ENCODE measurements at places on chromosomes 16 and 17.
A peak's percentile ranks its signal among the peaks of the same experiment; 100 is the strongest.

DNA sequence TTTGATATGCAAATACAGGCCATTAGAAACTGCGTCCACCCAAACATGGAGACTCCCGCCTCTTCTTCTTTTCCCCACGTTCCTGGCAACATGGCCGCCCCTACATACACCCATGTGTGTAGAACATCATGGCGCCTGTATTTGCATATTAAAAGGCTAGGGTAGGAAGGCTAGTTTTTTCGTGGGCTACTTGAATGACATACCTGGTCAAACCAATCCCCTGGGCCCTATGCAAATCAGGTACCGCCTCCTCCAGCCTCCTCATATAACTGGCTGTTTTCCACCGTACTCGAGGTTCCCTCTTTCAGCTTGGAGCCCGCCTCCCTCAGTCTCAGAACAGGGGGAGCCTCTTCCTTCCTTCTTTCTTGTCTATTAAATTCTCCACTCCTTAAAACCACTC lies 840 bp upstream of the CD300LB start:
- DNase-seq, result no peak

- DNase-seq, result no peak
Measured at GRCh38 chr17:31476525-31477416, 85.3 kb downstream of the RAB11FIP4 start.

GRCh38 chr16:70416748-70417616 lies 21.9 kb downstream of the ST3GAL2 start:
- no peak for DNase-seq

- DNase-seq, result no peak
Measured at GRCh38 chr16:65697065-65697464, 575.2 kb upstream of the CDH11 start.

DNA sequence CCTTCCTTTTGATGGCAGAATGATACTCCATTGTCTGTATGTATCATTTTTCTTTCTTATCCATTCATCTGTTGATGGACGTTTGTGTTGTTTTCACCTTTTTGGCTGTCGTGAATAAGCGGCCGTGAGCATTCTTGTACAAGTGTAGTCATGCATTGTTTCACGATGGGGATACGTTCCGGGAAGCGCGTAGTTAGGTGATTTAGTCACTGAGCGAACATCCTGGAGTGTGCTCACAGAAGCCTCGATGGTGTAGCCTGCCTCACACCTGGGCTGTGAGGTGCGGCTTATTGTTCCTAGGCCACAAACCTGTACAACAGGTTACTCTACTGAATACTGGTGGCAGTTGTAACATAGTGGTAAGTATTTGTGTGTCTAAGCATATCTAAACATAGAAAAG lies 136.5 kb downstream of the CMIP start:
- no peak for DNase-seq

GRCh38 chr16:15854906-15855703 lies 1.7 kb downstream of the MYH11 start:
- DNase-seq, result no peak

DNA sequence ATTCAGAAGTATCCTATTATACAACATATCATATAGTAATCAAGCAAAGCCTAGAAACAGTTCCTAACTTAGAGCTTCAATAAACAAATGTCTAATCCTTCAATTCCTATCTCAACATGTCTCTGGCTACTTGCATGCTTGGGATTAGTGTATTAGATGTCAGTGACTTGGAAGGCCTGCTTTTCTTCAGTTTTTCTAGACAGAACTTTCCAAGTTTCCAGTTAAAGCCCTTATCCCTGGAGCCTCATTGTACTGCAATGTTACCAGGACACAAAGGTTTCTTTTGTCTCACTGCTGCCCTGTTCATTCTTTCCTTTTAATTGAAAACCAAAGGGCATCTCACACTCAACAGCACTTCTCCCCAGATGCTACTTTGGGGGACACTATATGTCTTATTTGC lies 16.5 kb downstream of the PSME3IP1 start:
- DNase-seq, result no peak

DNA sequence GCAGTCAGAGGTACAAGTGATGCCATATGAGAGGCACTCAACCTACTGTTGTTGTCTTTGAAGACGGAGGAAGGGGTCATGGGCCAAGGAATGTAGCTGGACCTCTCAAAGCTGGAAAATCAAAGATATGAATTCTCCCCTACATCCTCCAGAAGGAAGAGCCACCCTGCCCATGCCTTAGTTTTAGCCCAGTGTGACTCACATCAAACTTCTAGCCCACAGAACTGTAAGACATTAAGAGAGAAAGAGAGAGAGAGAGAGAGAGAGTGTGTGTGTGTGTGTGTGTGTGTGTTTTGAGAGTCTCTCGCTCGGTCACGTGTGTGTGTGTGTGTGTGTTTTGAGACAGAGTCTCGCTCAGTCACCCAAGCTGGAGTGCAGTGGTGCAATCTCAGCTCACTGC lies 87.1 kb downstream of the STX8 start:
- no peak for DNase-seq

DNA sequence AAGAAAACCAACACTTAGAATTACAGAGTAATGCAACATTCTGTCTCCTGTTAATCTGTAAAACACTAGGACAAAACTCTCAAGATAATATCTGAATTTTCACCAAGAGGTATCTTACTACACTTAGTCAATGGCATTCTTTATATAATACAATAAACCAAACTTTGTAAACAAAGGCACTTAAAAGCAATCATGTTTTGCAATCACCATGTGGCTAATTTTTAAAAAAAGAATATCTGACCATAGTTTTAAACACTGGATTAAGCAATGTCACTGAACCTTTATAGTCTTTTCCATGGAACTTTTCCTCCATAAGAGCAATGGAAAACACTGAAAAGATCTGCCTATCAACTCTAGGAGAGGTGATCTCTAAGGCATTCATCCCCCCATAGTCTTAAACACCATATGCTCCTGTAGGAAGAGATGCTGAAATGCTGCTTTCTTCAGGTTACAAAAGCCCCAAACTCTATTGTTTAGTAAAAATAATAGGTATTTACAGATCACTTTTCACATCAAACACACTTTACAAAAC lies 144.2 kb upstream of the CORO6 start:
- DNase-seq, result no peak

DNA sequence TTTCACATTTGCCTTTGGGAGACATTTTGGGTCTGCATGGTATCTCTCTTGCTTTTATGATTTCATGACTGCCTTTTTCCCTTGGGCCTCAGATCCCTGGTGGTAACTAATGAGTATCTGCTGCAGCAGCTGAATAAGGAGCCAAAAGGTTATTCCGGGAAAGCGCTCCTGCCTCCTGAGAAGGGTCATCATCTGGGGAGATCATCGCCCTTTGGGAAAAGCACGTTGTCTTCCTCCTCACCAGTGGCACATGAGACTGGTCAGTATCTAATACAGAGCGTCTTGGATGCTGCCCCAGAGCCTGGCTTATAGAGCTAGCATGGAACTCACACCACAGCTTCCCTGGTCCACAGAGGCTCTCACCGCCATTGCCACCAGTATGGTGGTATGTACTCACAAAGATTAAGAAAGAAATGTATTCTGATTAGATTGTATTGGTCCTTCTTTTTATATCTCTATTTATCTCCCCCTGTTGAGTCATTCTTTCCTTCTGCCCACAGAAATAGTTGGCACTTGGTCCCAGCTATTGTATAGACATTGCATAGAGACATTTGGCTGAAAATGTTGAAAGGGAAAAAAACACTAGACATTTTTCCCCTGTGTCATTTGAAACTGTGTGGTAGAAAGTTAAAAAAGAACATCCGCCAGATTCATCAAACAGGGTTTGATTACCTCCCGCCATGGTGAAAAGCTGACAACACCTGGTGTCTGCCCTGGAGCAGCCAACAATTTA lies 8.4 kb downstream of the TPPP3 start:
- no peak for DNase-seq

DNA sequence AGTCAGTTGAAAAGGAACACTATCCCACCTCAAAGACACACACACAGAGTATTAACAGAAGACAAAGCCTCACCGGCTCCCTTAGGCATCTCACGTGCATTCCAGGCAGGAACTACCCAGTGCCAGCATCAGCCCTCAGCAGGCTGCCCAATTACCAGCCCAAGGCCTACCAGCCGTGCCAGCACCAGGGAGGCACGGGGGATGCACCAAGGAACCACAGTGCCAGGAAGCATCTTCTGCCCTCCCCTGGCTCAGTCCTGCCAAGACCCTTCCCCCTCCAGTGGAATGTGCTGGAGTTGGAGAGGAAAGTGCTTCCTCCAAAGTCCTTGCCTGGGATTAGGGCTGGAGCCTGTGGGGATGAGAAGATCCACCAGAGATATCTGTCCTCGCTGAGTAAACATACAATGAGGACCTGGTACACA lies 11.0 kb upstream of the KRT19 start:
- DNase-seq, result no peak

DNA sequence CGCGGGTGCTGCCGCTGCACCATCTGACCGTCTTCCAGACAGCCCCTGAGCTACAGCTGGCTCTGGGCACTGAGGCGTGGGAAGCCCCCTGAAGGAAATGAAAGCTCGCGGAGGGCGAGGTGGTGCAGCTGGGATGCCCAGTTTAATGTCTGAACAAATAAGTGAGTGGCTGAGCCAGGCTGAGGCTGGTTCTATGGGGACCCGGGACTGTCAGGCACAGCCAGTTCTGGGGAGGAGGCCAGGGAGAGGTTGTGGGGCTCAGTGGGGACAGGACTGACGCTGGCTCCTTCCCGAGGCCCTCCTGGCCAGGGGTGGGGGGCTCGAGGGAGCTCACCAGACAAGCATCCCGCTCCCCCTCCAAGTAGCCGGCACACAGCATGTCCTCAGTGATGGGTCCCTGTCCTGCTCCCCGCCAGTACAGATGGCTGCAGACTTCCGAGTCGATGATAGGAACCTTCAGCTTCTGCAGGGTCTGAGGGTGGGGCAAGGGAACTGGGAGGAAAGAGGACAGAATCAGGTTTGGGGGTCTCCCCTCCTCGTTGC lies 4.4 kb downstream of the PRSS22 start:
- DNase-seq, result no peak

DNA sequence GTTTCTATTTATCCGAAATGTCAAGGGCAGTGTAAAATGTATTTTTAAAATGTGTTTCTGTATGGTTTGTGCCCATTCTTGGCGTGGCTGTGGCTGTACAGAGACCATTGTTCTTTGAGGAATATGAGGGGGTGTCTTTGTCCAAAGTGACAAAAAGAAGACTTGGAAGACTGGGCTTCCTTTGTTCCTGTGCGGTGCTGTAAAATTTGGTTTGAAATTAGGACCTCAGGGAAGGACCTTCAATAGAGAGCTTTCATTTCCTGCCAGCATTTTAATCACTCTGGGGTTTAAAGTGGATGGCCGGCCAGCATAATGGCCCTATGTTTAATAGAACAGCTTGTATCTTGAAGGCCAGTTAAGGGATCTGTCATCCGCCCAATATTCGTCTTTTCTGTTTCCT lies 190.1 kb upstream of the TBX2 start:
- no peak for DNase-seq

DNA sequence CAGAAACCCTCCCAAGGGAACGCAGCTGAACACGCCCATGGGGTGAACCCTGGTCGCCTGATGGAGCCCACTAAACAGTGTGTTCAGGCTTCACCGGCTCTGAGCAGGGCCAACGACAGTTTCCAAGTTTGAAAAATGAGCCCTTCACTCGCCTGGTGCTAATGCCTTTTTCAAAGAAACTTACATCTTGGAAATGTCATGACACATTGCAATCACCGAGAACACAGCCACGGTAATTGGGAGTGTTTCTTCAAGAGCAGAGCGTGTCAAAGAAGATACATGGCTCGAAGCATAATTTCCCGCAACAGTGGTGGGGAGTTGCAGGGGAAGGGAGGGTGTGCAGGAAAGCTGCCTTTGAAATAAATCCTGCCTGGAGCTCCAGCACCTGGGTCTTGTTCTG lies 463.2 kb downstream of the TMEM114 start:
- no peak for DNase-seq

- no peak for DNase-seq
Measured at GRCh38 chr16:2152695-2153506, 2.7 kb upstream of the TRAF7 start.

GRCh38 chr17:32713081-32713480 lies 163.8 kb downstream of the MYO1D start:
- DNase-seq, result no peak

DNA sequence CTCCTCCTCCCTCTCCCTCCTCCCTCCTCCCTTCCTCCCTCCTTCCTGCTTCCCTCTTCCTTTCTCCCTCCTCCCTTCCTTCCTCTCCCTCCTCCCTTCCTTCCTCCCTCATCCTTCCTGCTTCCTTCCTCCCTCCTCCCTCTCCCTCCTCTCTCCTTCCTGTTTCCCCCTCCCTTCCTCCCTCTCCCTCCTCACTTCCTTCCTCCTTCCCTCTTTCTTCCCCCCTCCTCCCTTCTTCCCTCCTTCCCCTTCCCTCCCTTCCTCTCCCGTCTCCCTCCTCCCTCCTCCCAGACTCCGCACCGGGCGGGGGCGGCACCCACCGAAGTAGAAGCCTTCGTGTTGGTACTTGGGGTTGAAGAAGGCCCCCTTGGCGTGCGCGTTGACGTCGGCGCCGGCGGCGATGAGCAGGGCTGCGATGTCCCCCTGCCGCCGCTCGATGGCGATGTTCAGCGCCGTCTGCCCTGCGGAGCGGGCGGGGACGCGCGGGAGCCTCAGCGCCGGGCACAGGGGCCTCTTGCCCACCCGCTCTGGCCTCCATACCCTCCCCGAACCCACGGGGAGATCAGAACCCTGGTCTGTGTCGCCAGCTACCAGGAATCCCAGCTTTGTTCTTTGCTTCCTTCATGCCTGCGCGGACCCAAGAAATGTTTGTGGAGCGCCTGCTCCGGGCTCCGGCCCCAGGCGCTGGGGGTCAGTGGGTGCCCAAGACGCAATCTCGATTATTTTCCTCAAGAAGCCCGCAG lies 22.2 kb downstream of the TRPV3 start:
- DNase-seq, result peak; percentile 47

- DNase-seq, result no peak
Measured at GRCh38 chr17:56798916-56799315, 34.8 kb downstream of the C17orf67 start.

DNA sequence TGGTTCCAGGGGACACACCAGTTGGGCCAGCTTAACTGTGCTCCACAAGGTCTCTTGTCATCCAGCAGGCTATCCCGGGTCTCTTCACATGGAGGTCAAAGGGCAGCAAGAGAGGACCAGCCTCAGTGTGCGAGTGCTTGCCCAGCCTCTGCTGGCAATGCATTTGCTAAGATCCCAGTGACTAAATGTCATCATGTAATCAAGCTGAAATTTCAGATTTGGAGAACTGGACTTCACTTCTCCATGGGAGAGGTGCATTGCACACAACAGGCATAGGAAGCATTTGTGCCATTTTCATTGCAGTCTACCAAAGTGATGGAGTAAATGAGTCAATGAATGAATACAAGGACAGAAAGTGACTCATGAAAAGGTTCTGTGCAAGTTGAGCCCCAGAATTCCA lies 51.2 kb upstream of the KDM8 start:
- no peak for DNase-seq
